ENCODE measurements at places on chromosomes 13 and 19. TPM values are rescaled to one million over a fixed set of nuclear protein-coding genes. Genes with fewer than 3 reads are reported as not detected.
A peak's percentile ranks its signal among the peaks of the same experiment; 100 is the strongest.

DNA sequence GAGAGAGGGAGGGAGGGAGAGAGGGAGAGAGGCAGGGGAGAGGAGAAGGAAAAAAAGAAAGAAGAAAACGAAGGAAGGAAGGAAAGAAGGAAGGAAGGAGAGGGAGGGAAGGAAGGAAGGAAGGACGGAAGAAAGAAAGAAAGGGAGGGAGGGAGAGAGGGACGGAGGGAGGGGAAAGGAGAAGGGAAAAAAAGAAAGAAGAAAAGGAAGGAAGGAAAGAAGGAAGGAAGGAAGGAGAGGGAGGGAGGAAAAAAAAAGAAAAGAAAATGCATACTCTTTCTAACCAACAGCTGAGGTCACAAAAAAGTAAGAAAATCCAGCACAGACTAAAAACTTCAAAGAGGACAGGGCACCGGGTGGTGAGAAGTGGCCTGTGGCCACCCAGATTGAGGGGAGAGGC, 109.7 kb downstream of the GNG7 start:
- no peaks in the 10 kb centered on the region for H3K36me3 ChIP-seq
- H3K4me3 ChIP-seq = no peak overlapping the region
- peaks cover 8% of the 10 kb centered on the region for H3K4me1 ChIP-seq
- DNase-seq = no peak
- H3K27ac ChIP-seq = no peak overlapping the region

PEAK3 gene
- not detected for total RNA-seq

GRCh38 chr19:35856546-35857149, at the start of gene KIRREL2:
Gene KIRREL2 (plus strand): TSS chr19:35856911. CDS start chr19:35857120, 209 bp downstream.
- no peak for DNase-seq
- no peak within 1 kb of the TSS for H3K27ac ChIP-seq
- H3K4me1 ChIP-seq = no peaks in the 10 kb centered on the region
- H3K27me3 ChIP-seq = peaks cover 15% of the 10 kb centered on the region

DNA sequence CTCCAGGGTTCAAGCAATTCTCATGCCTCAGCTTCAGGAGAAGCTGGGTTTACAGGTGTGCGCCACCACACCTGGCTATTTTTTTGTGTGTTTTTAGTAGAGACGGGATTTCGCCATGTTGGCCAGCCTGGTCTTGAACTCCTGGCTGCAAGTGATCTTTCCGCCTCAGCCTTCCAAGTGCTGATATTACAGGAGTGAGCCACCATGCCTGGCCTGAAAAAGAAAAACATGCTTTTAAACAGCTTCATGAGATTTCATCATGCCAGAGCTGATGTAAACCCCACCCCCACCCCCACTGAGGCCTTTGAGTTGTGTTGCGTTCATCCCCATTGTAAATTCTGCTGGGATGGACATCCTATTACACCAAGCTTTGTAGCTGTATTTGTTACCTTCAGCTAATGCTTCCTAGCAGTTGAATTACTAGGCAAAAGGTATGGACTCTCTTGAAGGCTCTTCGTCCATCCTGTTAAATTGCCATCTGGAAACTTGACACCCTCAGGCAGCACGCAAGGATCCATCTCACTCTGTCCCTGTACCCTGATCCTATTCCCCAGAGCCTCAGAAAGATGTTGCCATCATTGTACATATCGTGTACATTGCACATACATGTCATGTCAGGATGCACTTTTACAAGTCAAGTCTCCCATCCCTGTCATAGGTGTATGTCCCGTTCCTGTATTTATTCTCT, 47.3 kb downstream of the NFIX start:
- peaks cover 14% of the 10 kb centered on the region for H3K36me3 ChIP-seq
- H3K4me3 ChIP-seq = no peak overlapping the region
- no peak overlapping the region for H3K27ac ChIP-seq
- peaks cover 17% of the 10 kb centered on the region for H3K4me1 ChIP-seq
- H3K27me3 ChIP-seq = no peaks in the 10 kb centered on the region

GRCh38 chr13:32993145-32993544, 23.1 kb upstream of the KL start:
- no peak for DNase-seq
- no peaks in the 10 kb centered on the region for H3K36me3 ChIP-seq
- no peak overlapping the region for H3K4me3 ChIP-seq
- H3K4me1 ChIP-seq = peaks cover 13% of the 10 kb centered on the region

ZNF177 gene
- total RNA-seq = 1.3 TPM

CERS1 gene
- 0.95 TPM for total RNA-seq

GRCh38 chr13:75871059-75871458, 234.9 kb downstream of the LMO7 start:
- H3K27me3 ChIP-seq = no peaks in the 10 kb centered on the region
- no peak for DNase-seq

- H3K4me1 ChIP-seq = peaks cover 32% of the 10 kb centered on the region
- H3K36me3 ChIP-seq = no peaks in the 10 kb centered on the region
- no peak for DNase-seq
- no peaks in the 10 kb centered on the region for H3K27me3 ChIP-seq
- H3K4me3 ChIP-seq = no peak overlapping the region
- no peak overlapping the region for H3K27ac ChIP-seq
These were observed 391.5 kb upstream of the MIR17HG start for GRCh38 chr13:90956031-90956430.

DNA sequence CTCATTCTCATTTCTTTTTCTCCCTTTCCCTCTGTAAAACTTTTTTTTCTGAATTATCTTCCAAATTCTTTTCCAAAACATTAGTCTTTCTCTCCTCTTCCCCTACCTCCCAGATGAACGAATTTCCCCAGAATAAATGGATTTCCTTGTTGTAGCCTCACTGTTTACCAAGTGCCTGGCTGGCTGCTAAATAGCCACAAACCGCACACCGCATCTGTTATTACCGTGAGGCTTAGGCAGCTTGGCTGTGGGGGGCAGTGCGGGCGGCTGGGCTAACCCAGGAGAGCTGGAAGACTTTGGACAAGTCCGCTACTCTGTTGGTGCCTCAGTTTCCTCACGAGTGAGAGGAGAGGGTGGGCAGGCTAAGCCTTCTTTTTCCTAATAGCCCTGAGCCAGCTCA, 10.7 kb downstream of the IL17D start:
- no peaks in the 10 kb centered on the region for H3K36me3 ChIP-seq
- peaks cover 3% of the 10 kb centered on the region for H3K4me1 ChIP-seq
- DNase-seq = no peak
- no peaks in the 10 kb centered on the region for H3K27me3 ChIP-seq
- no peak overlapping the region for H3K4me3 ChIP-seq

DNA sequence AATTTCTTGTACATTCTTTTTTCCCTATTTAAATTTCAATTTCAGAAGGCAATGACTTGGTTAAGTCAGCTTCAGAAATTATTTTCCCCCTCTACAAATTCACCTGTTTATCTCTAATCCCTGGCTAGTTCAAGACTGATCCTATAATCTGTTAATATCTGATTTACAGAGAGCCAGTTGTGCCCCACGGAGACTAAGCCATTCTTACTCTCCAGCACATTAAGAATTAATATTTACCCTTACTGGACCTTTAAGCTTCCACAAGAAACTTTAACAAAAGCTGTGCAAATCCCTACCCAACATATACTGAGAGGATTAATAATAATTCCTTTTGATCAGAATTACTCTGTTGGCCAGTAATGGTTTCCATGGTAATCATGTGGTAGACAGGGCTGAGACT, 786.2 kb downstream of the PCDH9 start:
- no peak for DNase-seq
- H3K27ac ChIP-seq = no peak overlapping the region
- H3K36me3 ChIP-seq = no peaks in the 10 kb centered on the region
- no peak overlapping the region for H3K4me3 ChIP-seq
- no peaks in the 10 kb centered on the region for H3K4me1 ChIP-seq
- H3K27me3 ChIP-seq = no peaks in the 10 kb centered on the region

DNA sequence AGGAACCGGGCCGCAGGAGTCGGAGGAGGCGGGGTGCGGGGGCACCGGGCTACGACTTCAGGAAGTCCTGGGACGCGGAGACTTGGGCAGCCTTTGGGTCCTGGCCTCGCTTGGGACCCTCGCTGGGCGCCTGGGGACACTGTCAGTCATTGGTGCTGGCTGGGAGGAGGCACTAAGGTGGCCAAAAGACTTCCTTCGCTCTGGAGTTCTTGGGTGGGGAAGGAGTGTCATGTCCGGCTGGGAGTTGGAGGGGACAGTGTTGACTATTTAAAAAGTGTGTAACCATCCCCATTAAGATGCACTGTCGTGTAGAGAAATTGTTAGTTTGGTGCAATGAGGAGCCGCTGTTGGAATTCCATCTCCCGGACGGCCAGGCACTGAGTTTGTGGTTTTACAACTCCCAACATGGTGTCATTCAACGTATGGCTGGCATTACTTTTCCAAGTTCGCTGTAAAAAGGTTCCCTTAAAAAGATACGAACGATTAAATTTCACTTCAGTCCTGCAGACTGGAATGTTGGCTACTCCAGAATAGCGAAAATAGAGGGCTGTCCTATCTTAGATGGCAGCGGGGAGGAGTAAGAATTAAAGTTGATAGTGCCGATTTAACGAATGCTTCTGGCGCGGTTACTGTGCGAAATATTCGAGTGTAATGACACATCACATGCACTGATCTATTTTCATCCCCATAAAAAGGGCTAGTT, 776 bp downstream of the DNAJC3 start:
- H3K4me1 ChIP-seq = peaks cover 35% of the 10 kb centered on the region
- H3K4me3 ChIP-seq = peak overlapping the region; percentile 98
- no peaks in the 10 kb centered on the region for H3K27me3 ChIP-seq
- peak overlapping the region; percentile 43 for H3K27ac ChIP-seq

- peaks cover 26% of the 10 kb centered on the region for H3K4me1 ChIP-seq
- no peak overlapping the region for H3K4me3 ChIP-seq
- no peaks in the 10 kb centered on the region for H3K27me3 ChIP-seq
- no peaks in the 10 kb centered on the region for H3K36me3 ChIP-seq
- DNase-seq = no peak
These were observed 84.5 kb downstream of the DOCK9 start for GRCh38 chr13:98893371-98893770.

GRCh38 chr19:35879770-35880317, 11.5 kb downstream of the APLP1 start:
- DNase-seq = peak; percentile 87
- no peaks in the 10 kb centered on the region for H3K36me3 ChIP-seq
- no peak overlapping the region for H3K27ac ChIP-seq
- no peaks in the 10 kb centered on the region for H3K27me3 ChIP-seq

GRCh38 chr19:8639821-8640401, 9.5 kb downstream of the NFILZ start:
- H3K36me3 ChIP-seq = no peaks in the 10 kb centered on the region
- peaks cover 8% of the 10 kb centered on the region for H3K4me1 ChIP-seq
- no peak for DNase-seq
- H3K4me3 ChIP-seq = no peak overlapping the region

DNA sequence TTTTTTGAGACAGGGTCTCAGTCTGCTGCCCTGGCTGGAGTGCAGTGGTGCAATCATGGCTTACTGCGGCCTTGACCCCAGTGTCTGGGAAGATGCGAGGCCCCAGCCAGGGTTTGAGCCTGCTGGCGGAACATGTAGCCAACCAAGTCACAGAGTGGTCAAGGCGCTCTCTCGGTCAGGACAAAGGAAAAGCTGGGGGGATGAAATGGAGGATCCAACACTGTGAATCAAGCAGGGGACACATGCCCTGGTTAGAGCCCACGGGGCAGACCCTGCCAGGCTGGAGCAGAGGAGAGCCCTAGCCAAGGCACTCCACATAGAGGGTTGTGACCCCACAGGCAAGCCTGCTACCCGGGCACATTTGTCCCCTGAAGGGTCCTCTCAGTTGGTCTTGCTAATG, 10.1 kb downstream of the TUBA3C start:
- H3K27me3 ChIP-seq = no peaks in the 10 kb centered on the region
- no peak for DNase-seq

DNA sequence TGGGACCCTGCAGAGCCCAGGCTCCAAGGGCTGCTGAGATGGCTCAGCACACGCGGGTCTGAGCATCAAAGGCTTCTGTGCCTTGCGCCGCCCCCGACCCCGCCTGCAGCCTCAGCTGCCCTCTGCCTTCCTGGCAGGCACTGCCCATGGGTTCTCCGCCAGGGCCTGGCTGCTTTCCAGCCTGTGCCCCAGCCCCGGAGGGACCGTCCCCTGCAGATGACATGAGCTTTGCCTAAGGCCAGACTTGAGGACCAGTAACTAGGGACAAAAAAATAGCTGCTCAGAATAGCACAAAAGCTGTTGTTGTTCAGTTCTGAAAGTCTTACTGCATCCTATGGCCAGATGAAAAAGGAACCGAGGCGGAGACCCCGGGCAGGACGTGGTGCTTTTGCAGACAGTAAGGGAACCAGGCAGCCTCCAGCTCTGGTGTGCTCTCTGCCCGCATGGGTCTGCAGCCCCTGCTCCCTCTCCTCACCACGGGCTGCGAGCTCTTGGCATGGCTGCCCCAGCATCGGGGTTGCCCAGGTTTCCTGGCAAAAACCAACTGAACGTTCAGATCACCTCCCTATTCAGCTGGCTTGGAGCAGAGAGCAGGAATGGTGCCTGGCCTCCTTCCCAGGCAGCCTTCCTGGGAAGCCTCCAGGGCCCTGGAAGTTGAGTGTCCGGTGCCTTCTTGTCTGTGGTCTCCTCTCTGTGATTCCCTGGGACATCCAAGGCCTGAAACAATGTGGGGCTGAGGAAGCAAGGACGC, 12.5 kb upstream of the CFAP97D2 start:
- no peak overlapping the region for H3K27ac ChIP-seq
- H3K4me1 ChIP-seq = peaks cover 10% of the 10 kb centered on the region
- no peaks in the 10 kb centered on the region for H3K36me3 ChIP-seq
- DNase-seq = no peak
- H3K4me3 ChIP-seq = no peak overlapping the region
- no peaks in the 10 kb centered on the region for H3K27me3 ChIP-seq

SRRM5 gene
- total RNA-seq = 0.11 TPM

SOX1 gene
- not detected for total RNA-seq

DNA sequence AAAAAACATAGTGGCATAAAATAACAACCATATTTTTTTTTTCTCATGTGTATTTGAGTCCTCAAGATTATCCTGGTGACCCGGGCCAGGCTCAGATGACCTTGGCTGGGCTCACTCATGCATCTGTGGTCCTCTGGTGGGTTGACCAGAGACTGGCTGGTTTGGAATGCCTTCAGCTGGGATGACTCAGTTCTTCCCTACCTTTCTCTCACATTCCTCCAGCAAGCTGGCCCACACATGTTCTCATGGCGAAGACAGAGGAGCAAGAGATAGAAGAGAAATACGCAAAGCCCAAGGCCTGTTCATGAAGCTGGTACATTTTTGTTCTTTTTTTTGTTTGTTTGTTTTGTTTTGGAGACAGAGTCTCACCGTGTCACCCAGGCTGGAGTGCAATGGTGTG, 14.3 kb upstream of the ZNF541 start:
- H3K4me1 ChIP-seq = no peaks in the 10 kb centered on the region
- DNase-seq = no peak
- no peaks in the 10 kb centered on the region for H3K27me3 ChIP-seq
- H3K36me3 ChIP-seq = no peaks in the 10 kb centered on the region
- no peak overlapping the region for H3K4me3 ChIP-seq

Measured in PC-3 (cell line).